ENCODE measurements at places on chromosomes 2 and 18. TPM values are rescaled to one million over a fixed set of nuclear protein-coding genes. Genes with fewer than 3 reads are reported as not detected.
A peak's percentile ranks its signal among the peaks of the same experiment; 100 is the strongest.

DNA sequence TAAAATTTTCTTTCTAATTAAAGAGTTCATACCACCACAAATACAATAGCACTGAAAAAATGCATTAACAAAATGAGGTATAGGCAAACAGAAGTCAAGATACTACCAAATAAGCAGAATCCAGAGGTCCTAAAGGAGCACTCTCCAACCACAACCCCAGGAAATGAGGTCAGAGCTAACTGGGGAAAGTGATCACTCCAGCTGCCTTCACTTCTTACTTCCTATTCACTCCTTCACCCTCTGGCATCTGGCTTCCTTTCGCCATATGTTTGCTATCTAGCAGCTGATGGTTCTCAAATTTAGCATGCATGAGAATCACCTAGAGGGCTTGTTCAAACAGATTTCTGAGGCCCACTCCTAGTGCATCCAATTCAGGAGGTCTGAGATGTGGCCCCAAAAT lies 212.6 kb upstream of the ACVR2A start:
- H3K4me1 ChIP-seq = no peaks in the 10 kb centered on the region
- H3K4me3 ChIP-seq = no peak overlapping the region
- H3K27ac ChIP-seq = no peak overlapping the region
- no peak for DNase-seq
- no peaks in the 10 kb centered on the region for H3K36me3 ChIP-seq

The KANSL1L gene
- total RNA-seq = 25.9 TPM

GRCh38 chr2:181398000-181398399 lies 59.2 kb upstream of the ITGA4 start:
- no peaks in the 10 kb centered on the region for H3K27me3 ChIP-seq
- no peaks in the 10 kb centered on the region for H3K36me3 ChIP-seq
- no peaks in the 10 kb centered on the region for H3K4me1 ChIP-seq

DNA sequence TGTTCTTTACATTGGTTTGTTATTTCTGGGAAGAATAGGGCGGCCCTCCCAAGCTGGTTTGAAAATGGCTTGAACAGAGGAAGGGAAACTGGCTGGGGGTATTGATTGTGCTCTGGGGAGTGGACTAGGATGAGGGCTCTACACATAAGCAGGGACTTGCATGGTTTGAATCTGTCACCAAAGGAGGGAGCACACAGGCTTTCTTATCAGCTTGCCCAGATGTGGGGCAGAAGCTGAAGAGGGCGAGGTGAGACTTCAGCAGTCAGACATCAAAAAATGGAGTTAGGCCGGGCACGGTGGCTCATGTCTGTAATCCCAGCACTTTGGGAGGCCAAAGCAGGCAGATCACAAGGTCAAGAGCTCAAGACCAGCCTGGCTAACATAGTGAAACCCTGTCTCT lies 7.2 kb upstream of the RAB12 start:
- DNase-seq = no peak
- H3K27me3 ChIP-seq = no peaks in the 10 kb centered on the region
- H3K36me3 ChIP-seq = no peaks in the 10 kb centered on the region

DNA sequence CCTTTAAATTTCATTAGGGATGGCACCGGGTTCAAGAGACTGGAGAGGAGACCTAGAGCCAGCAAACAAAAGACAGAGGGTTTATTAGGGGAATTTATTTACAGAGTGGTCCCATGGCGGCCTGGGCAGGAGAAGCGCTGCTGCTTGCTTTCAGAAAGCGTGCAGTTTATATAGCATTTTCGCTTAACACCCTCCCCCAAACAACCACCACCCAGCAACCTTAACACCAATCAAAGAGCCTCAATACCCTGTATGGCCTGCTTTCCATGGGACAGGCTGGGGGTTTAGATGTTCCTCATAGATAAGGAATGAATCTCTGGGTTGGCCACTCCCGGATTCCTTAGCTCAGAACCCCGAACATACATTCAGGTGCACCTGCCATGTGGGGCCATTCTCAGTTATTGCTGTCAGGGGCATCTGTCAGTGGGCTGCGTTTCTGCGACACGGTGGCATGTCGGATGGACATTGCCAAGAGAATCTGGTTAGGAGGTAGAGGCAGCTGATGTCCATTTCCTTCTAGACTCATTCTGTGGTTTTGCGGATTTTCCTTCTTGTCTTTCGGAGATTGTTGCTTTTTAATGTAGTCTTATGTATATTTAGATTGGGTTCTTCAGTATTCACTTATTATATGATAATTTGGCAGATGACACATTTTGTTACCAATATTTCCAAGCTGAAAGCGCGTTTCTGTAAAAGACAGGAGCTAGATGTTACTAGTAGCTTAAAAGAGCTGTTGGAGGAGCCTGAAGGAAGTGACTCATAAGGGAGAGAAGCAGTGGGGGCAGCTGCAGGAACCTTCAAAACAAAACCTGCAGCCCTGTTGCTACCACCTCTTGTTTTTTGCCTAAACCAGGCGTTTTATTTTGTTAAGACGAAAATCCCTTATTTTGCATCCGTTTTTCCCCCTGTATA lies 7.2 kb downstream of the AGAP1 start:
- no peak overlapping the region for H3K27ac ChIP-seq
- H3K27me3 ChIP-seq = no peaks in the 10 kb centered on the region
- no peak overlapping the region for H3K4me3 ChIP-seq
- no peak for DNase-seq

DNA sequence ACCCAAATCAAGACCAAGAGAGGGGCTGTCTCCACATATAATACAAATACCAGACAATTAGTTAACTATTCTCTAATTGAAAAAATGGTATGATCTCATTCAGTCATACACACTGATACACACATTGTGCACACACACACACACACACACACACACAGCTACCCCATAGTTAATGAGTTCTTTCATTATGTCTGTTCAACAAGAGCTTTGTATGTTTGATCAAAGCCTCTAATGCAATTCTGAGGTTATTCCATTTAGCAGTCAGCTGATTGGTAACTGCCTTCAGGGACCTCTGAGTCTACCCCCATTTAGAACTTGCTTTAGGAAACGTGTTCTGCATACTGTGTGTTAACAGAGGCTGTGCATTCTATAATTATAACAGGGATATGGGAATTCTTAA lies 741.4 kb upstream of the LRRTM4 start:
- H3K4me1 ChIP-seq = no peaks in the 10 kb centered on the region
- no peaks in the 10 kb centered on the region for H3K27me3 ChIP-seq
- H3K4me3 ChIP-seq = no peak overlapping the region
- H3K27ac ChIP-seq = no peak overlapping the region
- DNase-seq = no peak

The CNRIP1 gene
- total RNA-seq = 29.3 TPM

The BCL11A gene
- total RNA-seq = 21.1 TPM

DNA sequence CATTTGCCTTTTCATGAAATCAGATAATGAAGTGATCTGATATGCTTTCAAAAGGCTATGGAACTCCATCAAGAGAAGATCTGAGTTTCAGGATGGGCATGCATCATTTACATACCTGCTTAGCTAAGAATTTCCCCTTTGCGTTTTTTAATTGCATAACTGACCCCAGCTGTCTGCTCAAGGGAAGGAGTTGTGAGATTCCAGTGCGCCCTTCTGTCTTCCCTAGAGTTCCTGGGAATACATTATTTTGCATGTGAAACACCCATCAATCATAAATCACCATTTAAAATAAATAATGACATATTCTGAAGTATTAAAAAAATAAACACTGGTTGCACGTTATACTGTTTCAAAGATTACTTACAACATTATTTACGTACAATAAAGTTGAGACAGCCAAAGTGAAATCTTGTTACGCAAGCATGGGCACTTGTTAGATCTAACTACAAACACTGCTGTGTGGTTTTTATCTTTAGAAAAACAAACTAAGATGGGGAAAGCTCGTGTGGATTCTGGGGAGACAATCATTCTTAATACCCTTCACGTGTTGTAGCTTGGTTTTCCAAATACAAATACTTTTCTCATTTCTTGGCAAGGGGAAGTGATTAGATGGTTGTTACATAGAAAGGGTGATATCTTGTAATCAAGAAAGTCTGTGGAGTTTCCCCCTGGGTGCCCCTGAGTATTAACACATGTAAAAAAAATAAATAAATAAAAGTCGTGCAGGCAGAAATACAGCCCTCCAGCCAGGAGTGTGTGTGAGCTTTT lies 125.7 kb upstream of the LMAN1 start:
- DNase-seq = peak; percentile 94
- no peak overlapping the region for H3K4me3 ChIP-seq
- no peaks in the 10 kb centered on the region for H3K27me3 ChIP-seq
- no peak overlapping the region for H3K27ac ChIP-seq
- no peaks in the 10 kb centered on the region for H3K36me3 ChIP-seq

DNA sequence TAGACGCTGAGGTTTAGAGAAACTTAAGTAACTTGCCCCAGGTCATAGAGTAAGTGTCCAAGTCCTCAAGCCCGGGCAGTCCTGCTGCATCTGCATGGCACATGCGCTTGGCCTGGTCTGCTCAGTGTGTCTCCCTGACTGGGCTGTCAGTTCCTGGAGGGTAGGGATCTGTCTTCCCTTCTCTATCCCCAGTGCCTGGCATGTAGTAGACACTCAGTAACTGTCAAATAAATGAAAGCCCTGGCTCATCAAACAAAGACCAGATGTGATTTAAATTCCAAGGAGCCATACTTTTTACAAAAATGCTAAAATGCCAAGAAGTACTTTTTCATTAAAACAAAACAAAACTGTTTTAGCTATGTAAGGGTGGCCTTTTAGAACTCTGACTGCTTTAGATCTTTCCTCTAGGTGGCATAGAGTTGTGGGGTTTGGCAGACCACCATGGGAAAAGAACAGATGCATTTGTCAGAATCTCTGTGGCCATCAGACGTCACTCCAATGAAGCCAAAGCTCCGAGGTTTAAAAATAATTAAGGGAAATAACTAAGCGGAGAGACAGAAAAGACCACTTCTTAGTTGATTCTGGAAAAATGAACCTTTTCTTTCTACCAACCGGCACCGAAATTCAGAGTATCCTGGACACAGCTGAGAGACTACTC lies 34.0 kb downstream of the EPAS1 start:
- peaks cover 64% of the 10 kb centered on the region for H3K4me1 ChIP-seq
- H3K4me3 ChIP-seq = no peak overlapping the region
- no peaks in the 10 kb centered on the region for H3K36me3 ChIP-seq
- peak; percentile 42 for DNase-seq
- peak overlapping the region; percentile 84 for H3K27ac ChIP-seq
- H3K27me3 ChIP-seq = no peaks in the 10 kb centered on the region

The EFR3B gene
- total RNA-seq = 5.6 TPM

The LRRTM1 gene
- 0.77 TPM for total RNA-seq

DNA sequence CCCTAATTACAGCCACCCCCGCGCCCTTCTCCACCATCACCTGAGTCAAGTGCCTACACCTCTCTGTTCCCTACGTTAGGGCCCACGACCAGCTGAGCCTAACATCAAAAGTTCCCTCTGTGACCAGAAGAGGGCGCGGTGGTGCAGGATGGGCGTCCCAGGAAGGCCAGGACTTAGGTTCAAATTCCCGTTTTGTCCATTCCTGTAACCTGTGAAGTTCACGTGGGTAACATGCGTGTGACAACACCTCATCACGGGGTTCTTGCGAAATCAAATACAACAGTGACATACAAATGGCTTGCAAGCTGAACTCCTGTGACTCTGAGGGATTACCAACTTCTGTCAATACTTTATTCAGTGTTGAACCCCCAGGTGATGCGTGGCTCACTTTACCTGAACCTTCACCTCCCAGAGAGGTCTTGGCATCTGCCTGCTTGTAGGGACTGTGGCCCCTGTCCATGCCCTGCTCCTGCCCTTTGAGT lies 207.9 kb downstream of the ARL4C start:
- H3K4me3 ChIP-seq = no peak overlapping the region
- H3K27me3 ChIP-seq = no peaks in the 10 kb centered on the region
- H3K36me3 ChIP-seq = no peaks in the 10 kb centered on the region

The HOXD13 gene
- total RNA-seq = not detected

- H3K27ac ChIP-seq = no peak overlapping the region
- H3K27me3 ChIP-seq = no peaks in the 10 kb centered on the region
- H3K36me3 ChIP-seq = no peaks in the 10 kb centered on the region
- no peak overlapping the region for H3K4me3 ChIP-seq
Measured at GRCh38 chr2:220065581-220065980, 438.2 kb downstream of the SLC4A3 start.

DNA sequence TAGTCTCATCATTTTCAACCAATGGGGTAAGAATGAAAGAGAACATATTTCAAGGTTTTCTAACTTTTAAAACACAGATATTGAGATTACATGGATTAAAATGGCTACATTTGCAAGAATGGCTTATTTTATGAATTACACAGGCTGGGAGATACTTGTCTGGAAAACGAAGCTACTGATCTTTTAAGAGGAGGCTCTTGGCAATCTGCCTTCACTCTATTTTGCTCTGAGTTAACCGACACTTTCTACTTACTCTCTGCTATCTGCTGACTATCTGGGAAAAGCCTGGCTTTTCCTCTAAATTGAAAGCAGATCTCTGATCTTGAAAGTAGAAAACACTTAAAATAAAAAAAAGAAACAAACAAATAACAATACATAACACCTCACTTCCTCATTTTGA lies 325.4 kb upstream of the LINC00305 start:
- H3K27ac ChIP-seq = no peak overlapping the region
- no peak overlapping the region for H3K4me3 ChIP-seq
- H3K27me3 ChIP-seq = no peaks in the 10 kb centered on the region
- H3K36me3 ChIP-seq = no peaks in the 10 kb centered on the region
- no peaks in the 10 kb centered on the region for H3K4me1 ChIP-seq

DNA sequence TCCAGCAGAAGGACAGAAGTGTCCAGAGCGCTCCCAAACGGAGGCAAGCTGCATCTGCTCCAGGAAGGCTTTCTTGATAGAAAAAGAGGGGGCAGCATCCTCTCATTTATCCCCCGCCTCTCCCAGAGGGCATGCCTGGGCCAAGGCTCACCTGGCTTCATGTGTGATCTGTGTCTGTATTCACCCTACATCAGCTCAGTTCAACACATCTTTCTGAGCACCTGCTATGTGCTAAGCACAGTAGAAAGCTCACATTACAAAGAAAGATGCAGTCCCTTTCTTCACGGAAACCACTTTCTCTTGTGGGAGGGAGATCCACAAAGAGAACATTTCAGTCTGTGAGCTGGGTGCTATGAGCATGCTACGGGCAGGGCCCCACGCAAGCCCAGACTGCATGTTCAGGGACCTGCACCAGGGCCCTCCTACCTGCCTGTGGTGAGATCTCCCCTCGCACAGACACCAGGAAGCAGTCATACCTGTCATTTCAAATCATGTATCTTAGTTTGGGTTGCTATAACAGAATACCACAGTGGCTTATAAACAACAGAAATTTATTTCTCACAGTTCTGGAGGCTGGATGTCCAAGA lies 90.7 kb downstream of the PDCL3 start:
- no peak overlapping the region for H3K4me3 ChIP-seq
- H3K36me3 ChIP-seq = no peaks in the 10 kb centered on the region
- H3K4me1 ChIP-seq = no peaks in the 10 kb centered on the region
- DNase-seq = no peak
- no peaks in the 10 kb centered on the region for H3K27me3 ChIP-seq

DNA sequence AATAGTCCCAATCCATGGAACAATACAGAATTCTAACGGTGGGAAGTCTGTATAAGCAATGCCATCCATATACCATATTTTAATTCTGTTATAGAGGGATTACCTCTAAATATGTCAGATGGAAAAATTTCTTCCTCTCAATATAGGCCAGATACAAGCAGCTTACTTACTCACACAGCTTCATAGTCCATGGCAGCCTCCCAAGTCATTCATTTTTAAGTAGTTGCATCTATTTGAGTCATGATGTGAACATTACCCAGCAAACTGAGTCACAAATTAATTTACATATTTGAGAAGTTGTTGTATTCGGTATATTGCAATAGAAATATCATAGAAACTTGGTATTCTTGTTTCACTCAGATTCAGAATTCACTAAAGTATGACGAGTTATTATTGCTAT lies 20.3 kb downstream of the TBR1 start:
- DNase-seq = no peak
- no peaks in the 10 kb centered on the region for H3K36me3 ChIP-seq
- no peaks in the 10 kb centered on the region for H3K4me1 ChIP-seq
- H3K27ac ChIP-seq = no peak overlapping the region
